Kidney (tissue), 22 donors: ENCODE measurements at places on chromosomes 2 and 18. TPM values are rescaled to one million over a fixed set of nuclear protein-coding genes. Genes with fewer than 3 reads are reported as not detected.

- peaks cover 2% of the 10 kb centered on the region for H3K27me3 ChIP-seq
- H3K36me3 ChIP-seq = no peaks in the 10 kb centered on the region
- no peaks in the 10 kb centered on the region for H3K4me1 ChIP-seq
- DNase-seq = peak; percentile 9
Measured at GRCh38 chr18:79523736-79524180, 128.0 kb downstream of the NFATC1 start.

GRCh38 chr2:11574176-11575046 lies 40.6 kb downstream of the GREB1 start:
- no peaks in the 10 kb centered on the region for H3K36me3 ChIP-seq
- DNase-seq = peak; percentile 56
- H3K27ac ChIP-seq = no peak overlapping the region
- H3K27me3 ChIP-seq = no peaks in the 10 kb centered on the region
- no peaks in the 10 kb centered on the region for H3K4me1 ChIP-seq
- H3K4me3 ChIP-seq = no peak overlapping the region

DNA sequence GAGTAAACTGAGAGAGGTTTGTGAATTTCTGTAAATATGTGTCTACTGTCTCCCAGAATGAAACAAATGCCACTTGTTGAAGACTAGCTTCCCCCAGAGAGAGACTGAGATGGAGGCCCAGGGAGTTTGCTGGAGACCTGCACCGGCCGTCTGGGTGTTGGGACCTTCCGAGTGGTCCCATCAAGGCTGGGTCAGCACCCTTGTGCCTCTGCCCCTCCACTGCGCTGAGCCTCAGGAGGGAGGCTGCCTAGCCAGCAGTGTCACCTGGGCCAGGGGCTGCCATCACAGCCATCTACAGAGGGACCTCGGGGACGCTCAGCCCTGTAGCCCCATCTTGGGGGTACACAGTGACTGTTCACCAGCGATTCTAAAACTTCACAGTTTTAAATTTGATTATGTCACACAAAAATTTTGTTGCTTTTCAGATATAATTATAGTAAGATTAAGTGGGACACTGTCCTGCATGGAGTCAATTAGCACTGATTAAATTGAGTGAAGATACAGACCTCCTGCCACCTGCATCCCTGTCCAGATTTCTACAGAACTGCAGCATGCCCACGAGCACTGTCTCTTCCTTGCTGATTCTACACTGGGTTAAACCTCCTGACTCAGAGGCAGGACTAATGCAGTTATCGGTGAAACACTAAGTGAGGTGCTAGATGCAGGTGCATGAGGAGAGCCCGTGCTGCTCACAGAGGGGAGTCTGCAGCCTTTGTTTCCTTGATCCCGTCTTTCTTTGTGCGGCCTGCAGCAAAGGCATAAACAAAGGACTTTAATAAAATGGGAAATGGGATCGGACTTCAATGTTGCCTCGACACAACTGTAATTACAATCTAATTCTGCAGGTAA lies 50.5 kb downstream of the TMEM18 start:
- DNase-seq = no peak
- H3K27me3 ChIP-seq = no peaks in the 10 kb centered on the region
- H3K4me1 ChIP-seq = no peaks in the 10 kb centered on the region
- H3K36me3 ChIP-seq = no peaks in the 10 kb centered on the region

The RAB6C gene
- 0.19 TPM for total RNA-seq

The TSPYL6 gene
- not detected for total RNA-seq

DNA sequence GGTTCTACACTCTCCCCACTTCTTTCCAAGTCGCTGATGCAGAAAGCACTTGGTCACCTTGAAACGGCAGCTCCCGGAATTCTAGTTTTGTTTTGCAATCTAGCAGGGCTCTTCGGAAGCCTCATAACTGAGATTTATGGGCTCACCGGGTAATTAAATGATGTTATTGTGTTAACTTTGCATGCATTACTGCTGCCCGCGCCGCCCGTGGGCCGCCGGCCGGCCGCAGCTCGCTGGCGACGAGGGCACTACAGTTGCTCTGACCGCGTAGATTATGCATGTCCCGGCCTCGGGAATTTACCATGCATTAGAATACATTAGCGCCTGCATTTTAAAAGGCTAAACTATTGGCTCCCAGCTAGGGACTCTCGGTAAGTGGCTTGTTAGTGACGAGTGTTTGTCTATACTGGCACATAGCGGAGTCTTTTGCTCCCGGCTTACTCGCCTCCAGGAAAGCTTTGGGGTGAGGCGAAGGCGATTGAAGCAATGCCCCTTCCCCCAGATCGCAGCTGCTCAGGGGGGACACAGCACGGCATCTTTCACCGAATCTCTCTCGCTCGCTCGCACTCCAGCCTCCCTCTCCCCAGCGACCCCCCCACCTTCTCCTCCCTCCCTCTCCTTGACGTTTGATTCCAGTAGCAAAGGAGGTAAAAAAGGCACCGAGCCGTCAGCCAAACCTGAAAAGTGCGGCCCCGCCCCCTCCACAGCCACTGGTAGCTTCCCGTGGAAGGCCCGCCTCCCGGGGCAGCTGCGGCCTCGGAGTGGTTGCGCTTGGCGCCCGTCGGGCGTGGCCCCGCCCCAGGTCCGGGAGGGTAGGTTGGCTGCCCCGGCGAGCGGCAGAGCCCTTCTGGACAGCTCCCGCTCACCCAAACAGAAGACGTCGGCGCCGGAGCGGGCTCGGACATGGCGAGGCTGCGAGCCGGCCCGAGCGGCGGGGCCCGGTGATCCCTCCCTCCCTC lies at the start of gene ONECUT2:
TSS of gene ONECUT2 (plus strand) at position 839 of the 959 bp plus-strand sequence. CDS start 343 bp downstream, outside the sequence.
- no peaks in the 10 kb centered on the region for H3K36me3 ChIP-seq
- DNase-seq = peak; percentile 97
- peaks cover 4% of the 10 kb centered on the region for H3K4me1 ChIP-seq
- H3K27ac ChIP-seq = no peak within 1 kb of the TSS
- peak within 1 kb of the TSS; percentile 68 for H3K4me3 ChIP-seq
- H3K27me3 ChIP-seq = peaks cover 83% of the 10 kb centered on the region

The LANCL1 gene
- 47.4 TPM for total RNA-seq

The YIPF4 gene
- 48.6 TPM for total RNA-seq
